Amniotic stem cell (primary cell): ENCODE measurements at places on chromosomes 13 and 19.

- DNase-seq: no peak
Observed at GRCh38 chr13:53873558-53873957, 844.9 kb downstream of the OLFM4 start.

DNA sequence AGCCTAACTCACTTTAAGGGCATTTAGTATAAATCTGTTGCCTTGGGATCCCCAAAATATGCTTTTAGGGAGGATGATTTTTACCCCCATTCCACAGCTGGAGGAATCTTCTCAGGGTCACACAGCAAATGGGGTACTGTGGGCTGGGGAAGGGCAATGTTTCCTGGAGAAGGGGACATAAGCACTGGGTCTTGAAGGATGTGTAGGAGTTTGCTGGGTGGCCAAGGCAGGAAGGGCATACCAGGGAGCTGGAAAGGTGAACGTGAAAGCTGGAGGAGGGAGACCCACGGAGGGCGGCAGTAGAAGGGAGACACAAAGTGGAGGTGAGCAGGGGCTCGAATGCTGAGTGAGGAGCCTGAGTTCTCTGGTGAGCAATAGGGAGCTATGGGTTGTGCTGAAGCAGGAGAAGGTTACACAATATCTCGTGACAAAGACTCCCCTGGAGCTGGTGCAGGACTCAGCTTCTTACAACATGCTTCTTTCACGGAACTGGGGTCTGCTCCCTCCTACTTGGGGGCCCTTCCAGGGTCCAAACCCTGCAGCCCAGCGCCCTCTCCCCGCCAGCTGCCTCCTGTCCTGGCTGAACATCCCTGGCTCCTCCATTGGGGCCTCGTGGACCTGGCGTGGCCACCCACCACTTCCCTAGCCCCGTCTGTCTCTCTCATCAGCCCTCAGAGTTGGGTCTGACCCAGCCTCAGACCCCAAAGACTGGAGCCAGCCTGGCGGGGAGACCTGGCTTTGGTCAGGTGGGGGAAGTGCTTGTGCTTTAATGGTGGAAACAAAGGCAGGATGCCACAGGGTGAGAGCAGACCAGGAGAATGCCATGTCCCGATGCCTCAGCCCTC is 11.1 kb downstream of the CILP2 start:
- DNase-seq: no peak

- no peak for DNase-seq
Observed at GRCh38 chr19:17333611-17334413, 843 bp downstream of the ANO8 start.

DNA sequence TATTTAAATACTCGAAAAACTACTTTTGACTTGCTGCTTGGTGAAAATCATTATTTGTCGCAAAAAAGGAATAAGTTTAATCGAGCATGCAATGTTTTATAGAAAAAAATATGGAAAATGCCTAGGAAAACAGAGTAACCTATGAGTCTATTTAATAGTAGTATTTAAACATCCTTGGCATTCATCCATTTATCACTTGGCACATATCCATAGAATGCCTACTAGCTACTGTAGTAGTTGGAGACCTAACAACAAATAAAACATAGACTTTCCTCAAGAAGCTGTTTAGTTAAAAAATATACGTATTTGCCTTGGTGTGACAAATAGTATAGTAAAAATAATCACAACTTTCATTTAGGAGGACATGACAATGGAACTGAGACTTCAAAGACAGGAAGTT is 302.1 kb downstream of the DIAPH3 start:
- no peak for DNase-seq
